Activated CD4-positive, alpha-beta memory T cell treated with anti-CD3 and anti-CD28 coated beads, Interleukin-2, amount 10 ng/mL, durations not matched to agents 7 days and 5 days (primary cell): ENCODE measurements at places on chromosomes 3 and 15. TPM values are rescaled to one million over a fixed set of nuclear protein-coding genes. Genes with fewer than 3 reads are reported as not detected.

DNA sequence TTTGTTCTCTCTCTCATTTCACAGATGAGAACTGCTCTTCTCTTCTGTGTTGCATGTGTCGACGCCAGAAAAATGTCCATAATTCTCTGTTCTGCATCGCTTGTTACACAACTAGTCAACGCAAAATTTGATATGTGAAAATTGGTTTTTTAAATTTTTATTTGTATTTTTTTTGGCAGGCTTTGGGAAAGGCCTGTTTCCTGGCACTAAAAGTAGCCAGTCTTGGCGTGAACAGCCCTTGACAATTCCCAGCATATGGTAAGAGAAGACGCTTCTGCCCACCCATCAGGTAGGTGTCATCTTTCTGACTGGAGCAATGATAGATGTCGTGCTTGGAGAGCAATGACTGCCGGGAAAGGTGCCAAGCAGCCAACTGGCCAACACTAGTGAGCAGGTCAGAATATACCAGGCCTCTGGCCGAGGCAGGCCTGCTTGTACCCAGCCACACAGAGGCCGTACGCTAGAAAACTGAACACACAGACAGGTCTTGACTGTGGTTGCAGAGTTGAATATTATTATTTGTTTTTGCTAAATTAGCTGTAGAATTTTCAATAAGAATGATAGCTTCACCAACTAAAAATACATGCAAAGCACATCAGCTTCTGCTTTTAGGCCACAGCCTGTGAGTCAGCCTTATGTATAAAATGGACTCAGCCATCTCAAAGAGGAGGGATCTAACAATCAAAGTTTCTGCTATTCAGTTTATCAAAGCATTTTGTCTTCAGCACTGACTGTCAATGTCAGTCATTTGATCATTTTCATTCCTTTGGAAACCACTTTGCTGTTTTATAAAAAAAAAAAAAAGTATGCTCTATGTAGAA, 837.5 kb downstream of the MCTP2 start:
- DNase-seq, result no peak

- DNase-seq, result no peak
These were observed 319.2 kb downstream of the ZNF621 start for GRCh38 chr3:40843851-40844548.

GRIP2 gene
- 0.35 TPM for total RNA-seq

DNA sequence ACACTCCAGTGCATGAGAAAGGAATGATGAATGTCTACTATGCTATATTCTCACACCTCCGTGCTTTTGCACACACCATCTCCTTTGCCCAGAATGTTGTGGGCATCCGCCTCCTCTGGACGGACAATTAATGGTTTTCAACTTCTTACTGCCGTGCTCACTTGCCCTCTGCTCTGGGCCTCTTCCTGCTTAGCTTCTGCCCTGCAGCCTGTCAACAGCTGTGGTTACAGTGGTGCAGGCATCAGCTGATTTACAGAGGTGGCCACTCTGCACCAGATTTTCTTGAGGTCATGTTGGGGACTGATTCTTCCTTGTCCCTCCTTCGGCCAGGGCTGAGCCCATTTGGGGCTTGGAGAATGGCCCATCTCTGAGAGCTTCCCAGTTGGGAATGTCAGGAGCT, 56.5 kb upstream of the TMEM115 start:
- no peak for DNase-seq

GRCh38 chr3:5017925-5018531, 38.8 kb downstream of the BHLHE40 start:
- peak; percentile 60 for DNase-seq

DNA sequence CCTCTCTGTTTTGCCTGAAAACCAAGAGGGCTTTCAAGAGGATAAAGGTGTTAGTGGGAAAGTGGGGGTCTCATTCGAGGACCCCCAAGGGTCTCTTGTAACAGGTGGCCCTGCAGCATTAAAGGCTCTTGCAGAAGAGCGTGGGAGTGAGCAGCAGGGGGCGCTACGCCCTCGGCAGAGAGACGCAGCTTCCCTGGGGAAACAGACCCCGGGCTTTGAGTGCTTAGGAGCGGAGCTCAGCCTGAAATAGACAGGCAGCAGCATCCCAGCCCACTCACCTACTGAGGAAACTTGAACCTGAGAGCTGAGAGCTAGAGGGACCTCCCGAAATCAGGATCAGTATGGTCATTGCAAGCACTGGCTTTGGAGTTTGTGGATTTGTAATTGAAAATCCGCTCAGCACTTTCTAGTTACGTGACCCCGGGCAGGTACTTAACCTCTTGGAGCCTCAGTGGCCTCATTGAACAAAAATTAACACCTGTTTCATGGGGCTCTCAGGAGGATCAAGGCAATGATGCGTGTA, 25.7 kb downstream of the RPLP1 start:
- peak; percentile 33 for DNase-seq

GRCh38 chr15:33442449-33442848, 131.7 kb downstream of the RYR3 start:
- no peak for DNase-seq

GRCh38 chr15:69845159-69845558, 252.6 kb downstream of the TLE3 start:
- DNase-seq, result no peak

GPX1 gene
- total RNA-seq, result 76.8 TPM

SLC30A4 gene
- 3.2 TPM for total RNA-seq

NCBP2 gene
- total RNA-seq, result 54.6 TPM

GRCh38 chr3:98326945-98327344, 26.7 kb upstream of the OR5K4 start:
- DNase-seq, result no peak

GRCh38 chr15:65071381-65071811, 3.6 kb upstream of the RASL12 start:
- DNase-seq, result no peak

- DNase-seq, result no peak
These were observed 68.8 kb downstream of the ASB7 start for GRCh38 chr15:100671124-100671680.

DNA sequence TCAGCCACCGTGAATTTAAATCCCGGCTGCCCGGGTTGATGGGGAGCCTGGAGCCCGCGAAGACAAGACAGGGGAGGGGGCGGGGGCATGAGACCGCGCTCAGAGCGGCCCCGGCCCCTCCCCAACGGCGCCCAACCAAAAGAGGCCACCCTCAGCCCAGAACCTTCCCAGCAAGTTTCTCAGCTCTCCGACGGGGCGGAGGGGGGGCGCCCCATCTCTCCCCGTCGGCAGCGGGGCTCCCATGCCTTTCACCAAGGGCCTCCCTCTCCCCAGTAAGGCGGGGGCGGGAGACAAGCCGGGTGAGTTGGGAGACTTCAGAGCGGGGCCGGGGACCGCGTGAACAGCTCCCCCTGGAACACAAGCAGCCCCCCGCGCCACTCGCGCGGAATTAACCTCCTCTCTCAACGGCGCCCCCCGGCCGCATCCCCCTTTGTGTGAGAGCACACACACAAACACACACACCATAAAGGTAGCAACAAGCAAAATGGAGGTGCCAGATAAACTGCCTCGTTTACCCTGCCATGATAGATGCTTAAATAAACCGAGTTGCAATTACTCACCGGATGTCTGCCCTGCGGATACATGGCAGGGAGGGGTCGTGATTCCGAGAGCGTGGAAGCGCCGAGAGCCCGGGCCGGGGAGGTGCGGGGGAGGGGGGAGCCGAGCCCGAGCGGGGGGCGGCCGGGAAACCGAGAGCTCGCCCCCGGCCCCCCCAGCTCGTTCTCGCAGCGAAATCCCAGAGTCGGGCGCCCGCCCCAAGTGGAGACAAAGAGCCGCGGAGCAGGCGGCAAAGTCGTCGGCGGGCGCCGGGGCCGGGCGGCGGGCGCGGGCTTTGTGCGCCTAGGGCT, 1.3 kb downstream of the TLE3 start:
- DNase-seq, result peak; percentile 54
